Stimulated activated CD8-positive, alpha-beta memory T cell treated with anti-CD3 and anti-CD28 coated beads, Interleukin-4, amount 100 ng/mL, for 1 hour (primary cell): ENCODE measurements at places on chromosomes 12 and 14.
A peak's percentile ranks its signal among the peaks of the same experiment; 100 is the strongest.

- no peak for DNase-seq
These were observed 85.2 kb upstream of the MAX start for GRCh38 chr14:65187421-65188049.

- DNase-seq = no peak
These were observed 52.6 kb upstream of the ABCD2 start for GRCh38 chr12:39671898-39672875.

- DNase-seq = no peak
These were observed 879.5 kb downstream of the DIO2 start for GRCh38 chr14:79331830-79332229.

- DNase-seq = no peak
These were observed 100.5 kb upstream of the STXBP6 start for GRCh38 chr14:25150401-25150800.

DNA sequence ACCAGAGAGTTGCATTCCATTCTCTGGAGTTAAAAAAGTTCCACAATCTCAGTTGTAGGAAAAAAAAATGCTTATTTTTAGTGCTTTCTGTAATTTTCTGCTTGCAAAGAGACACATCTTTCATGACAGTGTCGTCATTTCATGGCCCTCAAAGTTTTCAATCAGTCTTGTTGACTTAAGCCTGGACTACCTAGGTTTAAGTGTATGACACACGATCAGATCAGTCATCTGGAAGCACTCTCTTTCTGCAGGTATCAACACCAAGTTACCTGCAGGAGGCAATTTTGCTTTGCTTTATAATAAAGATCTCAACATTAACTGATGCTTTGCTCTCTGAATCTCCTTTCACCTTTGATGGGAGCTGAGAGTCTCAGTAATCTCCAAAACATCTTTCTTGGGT lies 251.6 kb downstream of the BCAT1 start:
- DNase-seq = no peak

- DNase-seq = no peak
These were observed 217.1 kb downstream of the CHST11 start for GRCh38 chr12:104673696-104674482.

- no peak for DNase-seq
These were observed 29.2 kb upstream of the CHST11 start for GRCh38 chr12:104427547-104427938.

GRCh38 chr12:1829306-1829900 lies 9.0 kb downstream of the LRTM2 start:
- DNase-seq = no peak

DNA sequence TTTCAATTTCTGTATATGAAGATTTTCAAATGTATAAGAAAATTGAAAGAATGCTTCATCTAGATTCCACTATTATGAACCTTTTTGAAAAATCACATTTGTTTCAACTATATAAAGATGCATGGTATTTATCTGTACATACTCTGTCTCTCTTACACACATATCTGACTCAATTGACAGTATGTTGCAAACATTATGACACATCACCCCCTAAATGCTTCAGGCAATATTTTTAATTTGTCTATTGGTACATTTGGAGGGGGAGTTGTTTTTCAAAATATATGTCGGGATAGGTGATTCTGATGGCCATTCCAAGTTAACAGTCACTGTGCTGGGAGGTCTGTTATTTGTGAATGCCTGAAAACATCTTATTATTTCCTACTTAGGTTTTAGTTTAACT lies 14.4 kb downstream of the PCNX1 start:
- no peak for DNase-seq

GRCh38 chr12:58764100-58764953 lies 156.0 kb downstream of the LRIG3 start:
- DNase-seq = no peak

DNA sequence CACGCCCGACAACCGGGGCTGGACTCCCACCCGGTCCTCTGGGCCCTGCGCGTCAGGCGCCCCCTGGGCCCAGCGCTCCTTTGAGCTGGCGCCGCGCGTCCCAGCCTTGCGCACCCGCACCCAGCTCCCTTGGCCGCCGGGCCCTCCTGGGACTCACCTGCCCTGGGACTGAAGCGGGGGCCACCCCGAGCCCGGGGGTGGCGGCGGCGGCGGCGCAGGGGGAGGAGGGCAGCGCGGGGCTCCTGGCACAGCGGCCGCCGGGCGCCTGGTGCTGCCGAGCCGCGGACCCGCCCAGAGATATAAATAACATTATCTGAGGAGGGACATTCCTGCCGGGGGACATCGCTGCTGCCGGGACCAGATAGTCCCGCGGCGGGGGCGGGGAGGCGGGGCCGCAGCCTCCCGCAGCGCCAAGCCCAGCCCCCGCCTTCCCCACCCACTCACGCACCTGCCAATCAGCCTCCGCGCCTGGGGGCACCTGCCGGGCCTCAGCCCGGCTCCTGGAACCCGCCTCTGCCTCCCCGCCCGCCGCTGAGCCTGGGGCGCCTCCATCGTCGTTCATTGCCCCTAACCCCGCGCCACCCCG lies at the start of gene SPTB:
TSS of gene SPTB (minus strand) at position 273 of the 586 bp plus-strand sequence. CDS start 56,813 bp downstream, outside the sequence.
- peak; percentile 17 for DNase-seq
